Stimulated activated CD4-positive, alpha-beta T cell treated with anti-CD3 and anti-CD28 coated beads, Interleukin-4, amount 100 ng/mL, for 1 hour (primary cell): ENCODE measurements at places on chromosomes 3 and 15.

DNA sequence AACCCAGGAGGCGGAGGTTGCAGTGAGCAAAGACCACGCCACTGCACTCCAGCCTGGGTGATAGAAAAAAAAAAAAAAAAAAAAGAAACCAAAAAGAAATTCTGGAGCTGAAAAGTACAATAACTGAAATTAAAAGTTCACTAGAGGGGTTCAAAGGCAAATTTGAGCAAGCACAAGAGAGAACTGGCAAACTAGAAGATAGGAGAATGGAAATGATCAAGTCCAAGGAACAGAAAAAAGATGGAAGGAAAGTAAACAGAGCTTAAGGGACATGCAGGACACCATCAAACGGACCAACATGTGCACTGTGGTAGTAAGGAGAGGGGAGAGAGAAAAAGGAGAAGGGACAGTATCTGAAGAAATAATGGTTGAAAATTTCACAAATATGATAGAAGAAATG is 12.9 kb downstream of the SNX4 start:
- no peak for DNase-seq

DNA sequence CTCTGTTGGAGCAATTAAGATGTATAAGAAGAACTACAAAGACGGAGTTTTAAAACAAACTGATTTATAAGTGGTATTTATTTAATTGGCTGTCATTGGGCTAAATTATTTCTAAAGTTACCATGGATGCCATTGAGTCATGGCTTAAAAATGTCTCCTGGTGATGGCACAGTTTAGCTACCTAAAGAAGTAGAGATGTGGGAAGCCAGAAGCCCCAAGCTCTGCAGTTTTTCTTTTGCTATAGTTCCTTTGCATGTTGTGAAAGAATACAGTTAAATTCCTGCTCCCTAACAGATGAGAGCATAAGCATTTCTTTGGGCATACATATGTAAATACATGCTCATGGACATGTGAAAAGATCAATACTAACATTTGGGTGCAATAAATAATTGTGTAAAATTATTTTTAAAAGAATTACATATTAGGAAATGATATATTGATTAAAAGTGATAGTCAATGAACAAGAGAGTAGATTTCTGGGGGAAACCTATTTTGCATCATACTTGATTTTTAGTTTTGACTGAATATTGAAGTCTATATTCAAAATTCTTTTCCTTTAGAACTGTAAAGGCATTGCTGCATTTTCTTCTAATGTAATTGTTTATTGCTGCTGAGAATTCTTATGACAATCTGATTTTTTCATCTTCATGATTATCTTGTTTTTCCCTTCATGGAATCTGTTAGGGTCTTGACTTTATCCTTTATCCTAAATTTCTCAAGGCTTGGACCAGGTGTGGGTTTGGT is 2.1 kb downstream of the OPA1 start:
- DNase-seq, result no peak

GRCh38 chr3:126721246-126721645 is 17.2 kb downstream of the CHCHD6 start:
- DNase-seq, result no peak

DNA sequence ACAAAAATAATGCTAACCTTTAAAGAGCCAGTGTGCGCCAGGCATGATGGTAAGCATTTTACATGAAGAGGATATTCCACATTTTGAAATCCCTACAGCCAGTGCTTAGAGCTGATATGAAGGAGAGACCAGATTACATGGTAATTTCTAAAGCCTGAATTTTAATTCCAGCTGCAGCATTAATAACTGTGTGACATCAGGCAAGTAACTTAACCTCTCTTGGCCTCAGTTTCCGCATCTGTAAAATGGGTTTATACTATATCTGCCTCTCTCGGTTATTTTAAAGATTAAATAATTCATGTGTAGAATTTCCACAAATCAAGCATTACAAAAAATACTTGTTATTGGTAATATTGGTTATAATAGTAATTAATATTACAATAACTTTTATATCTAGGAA is 165.4 kb downstream of the UACA start:
- no peak for DNase-seq

- no peak for DNase-seq
Measured at GRCh38 chr3:171965067-171965712, 74.2 kb upstream of the FNDC3B start.

DNA sequence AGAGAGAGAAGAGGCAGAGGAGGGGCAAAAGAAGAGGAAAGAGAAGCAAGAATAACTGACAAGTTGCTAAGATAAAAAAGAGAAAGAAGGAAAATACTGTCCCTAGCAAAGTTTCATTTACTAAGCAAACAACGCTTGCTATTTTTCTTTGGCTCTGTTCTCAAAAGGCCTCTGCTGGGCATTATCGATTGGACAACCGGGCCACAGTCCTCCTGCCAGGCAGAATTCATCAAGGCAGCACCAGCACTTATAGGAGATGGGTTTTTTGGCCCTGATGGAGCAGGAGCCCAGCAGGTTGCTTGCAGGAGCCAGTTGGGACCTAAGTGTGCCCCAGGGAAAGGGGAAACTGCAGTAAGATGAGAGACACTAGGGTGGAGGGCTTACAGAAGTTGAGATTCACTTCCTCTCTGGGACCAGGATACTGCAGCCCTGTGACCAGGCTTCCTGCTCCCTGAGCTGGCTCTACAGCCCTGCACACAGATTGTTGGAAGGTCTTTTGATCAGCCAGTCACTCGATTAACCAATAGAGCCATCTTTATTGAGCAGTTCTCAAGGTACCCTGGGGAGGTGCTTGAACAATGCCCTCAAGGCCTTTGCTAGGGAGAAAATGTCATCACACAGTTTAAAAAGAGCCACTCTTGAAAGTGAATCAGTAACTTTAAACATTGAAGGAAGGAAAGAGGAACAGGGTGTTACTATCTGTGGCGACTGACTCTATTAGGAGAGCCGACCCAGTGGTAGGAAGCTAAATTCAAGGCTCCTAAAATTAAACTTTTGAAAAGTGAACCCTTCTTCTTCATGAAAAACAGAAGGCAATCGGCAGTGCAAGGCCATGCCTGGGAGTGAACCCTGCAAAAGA is 28.8 kb upstream of the GLCE start:
- DNase-seq, result no peak

DNA sequence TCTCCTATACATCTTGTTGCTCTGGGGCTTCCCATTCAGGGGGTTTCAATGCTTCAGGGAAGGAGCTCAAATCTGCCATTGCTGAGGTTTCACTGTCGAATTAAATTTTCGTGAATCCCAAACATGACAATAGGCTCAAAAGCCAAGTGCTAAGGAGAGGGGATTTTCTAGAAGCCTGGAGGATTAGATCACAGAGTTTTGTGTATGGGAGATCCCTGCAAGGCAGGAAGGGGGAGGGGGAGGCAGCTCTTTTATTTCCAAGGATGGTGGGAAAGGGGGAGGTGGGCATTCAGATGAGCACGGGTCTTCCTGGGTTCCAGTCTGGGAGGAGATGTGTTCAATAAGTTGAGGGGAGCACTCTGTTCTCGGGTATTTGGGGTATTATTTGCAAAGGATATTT is 69.9 kb upstream of the DLG1 start:
- no peak for DNase-seq

GRCh38 chr3:36302158-36302509 is 78.2 kb upstream of the STAC start:
- no peak for DNase-seq

- no peak for DNase-seq
Measured at GRCh38 chr15:74202452-74203401, at the start of gene STRA6. STRA6 (minus strand) TSS chr15:74202787; CDS start chr15:74202267, 520 bp downstream.
